ENCODE measurements at places on chromosomes 12 and 14.
A peak's percentile ranks its signal among the peaks of the same experiment; 100 is the strongest.

GRCh38 chr12:47190271-47190750 is 110.6 kb upstream of the AMIGO2 start:
- no peak for DNase-seq

DNA sequence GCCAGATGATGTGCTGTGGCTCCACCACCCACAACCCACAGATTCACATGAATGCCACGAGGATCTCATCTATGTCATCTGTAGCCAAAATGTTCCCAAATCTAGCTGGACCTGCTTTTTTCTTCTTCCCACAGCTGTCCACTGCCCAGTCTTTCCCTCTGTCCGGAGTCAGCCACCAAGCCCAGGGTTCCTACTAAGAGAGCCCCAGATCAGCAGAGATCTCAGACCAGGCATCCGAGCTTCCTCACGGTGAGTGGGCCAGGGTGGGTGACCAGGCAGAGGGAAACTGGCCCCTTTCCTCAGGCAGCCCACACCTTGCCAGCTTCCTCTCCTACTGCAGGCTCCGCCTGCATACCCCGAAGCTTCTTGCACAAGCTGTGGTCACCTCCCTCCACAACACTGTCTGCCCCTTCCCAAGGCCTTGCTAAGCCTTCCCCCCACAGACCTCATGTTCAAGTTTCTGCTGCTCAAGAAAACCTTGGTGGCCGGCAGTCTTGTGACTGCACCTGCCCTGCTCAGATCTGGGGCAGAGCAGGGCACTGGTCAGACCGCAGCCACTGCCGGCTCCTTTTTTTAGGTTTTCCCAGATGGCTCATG is 81.4 kb downstream of the ACTN1 start:
- no peak for DNase-seq

- no peak for DNase-seq
Measured at GRCh38 chr12:104000807-104001434, 35.2 kb downstream of the TDG start.

- DNase-seq = no peak
Measured at GRCh38 chr14:58553959-58554358, 83.8 kb upstream of the DACT1 start.

DNA sequence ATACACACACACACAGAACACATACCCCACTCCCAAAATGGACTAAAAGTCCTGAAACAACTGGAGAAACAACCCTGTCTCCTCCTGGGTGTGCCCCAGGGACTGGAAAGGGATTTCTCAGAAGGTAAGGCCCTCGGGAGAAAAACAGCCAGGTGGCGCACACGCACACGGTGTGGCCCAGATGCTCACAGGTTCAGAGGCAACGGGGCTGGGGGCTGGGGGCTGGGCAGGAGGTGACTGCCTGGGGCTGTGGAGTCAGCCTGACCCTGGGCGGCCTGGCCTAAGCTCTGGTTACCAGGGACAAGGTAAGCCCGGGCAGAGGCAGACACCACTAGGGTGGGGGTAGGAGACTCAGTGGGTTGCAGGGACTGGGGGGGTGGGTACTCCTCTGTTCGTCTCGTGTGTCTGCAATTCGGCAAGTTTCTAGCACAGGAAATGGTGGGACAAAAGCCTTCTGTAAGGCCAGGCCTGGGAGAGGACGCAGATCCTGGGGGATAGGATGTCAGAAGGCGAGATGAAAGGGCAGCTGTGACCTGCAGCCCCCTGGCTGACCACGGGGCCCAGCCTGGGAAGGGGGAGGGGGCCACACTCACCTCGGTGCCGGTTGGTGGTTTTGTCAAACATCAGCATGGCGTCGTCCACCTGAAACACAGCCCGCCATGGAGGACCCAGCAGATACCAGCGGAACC is 10.4 kb downstream of the MSI1 start:
- no peak for DNase-seq

GRCh38 chr12:116325336-116325664 is 47.8 kb upstream of the MED13L start:
- DNase-seq = peak; percentile 67
